HT-29 (cell line): ENCODE measurements at places on chromosomes 3 and 15. TPM values are rescaled to one million over a fixed set of nuclear protein-coding genes. Genes with fewer than 3 reads are reported as not detected.

GRCh38 chr15:84836844-84837243, 19.7 kb downstream of the ALPK3 start:
- no peak for DNase-seq

DNA sequence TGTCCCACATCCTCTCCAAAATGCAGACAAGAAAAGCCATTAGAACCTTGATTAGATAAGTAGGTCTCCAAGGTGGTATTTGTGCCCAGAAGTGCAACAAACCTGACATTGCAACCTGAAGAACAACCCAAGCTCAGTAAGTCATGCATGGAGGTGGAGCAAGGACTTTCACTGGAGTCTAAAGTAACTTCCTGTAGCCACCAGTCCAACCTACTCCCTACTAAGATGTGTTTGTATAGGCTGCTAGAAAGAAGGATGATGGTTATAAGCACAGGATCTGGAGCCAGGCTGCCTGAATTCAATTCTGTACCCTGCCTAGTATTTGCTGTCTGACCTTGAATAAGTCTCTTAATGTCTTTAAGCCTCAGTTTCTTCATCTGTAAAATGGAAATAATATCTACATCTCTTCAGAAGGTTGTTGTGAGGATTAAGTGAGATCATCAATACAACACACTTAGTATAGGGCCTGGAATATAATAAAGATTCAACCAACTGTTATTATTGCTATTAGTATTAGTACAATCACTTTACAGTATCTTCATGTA, 32.3 kb downstream of the HDC start:
- no peak for DNase-seq

- no peak for DNase-seq
These were observed 10.0 kb downstream of the LRTM1 start for GRCh38 chr3:54917862-54918261.

GRCh38 chr3:186976837-186977750, 46.8 kb downstream of the ST6GAL1 start:
- DNase-seq, result no peak

DNA sequence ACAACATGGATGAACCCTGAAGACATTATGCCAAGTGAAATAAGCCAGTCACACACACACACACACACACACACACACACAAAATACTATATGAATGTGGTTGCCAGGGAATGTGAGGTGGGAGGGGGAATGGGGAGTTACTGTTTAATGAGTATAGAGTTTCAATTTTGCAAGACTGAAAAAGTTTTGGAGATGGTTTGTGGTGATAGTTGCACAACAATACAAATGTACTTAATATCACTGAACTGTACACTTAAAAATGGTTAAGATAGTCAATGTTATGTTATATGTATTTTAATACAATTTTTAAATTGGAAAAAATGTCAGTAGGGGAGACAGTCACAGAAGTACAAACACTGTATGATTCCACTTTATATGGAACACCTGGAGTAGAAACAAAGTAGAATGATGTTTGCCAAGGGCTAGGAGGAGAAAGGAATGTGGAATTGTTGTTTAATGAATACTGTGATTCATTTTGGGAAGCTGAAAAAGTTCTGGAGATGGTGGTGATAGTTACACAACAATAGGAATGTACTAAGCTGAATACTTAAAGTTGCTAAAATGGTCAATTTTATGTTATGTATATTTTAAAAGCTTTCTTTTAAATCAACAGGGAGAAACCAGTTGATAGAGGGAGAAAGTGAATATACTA, 76.6 kb downstream of the RPL39L start:
- peak; percentile 39 for DNase-seq

- no peak for DNase-seq
These were observed 100.6 kb downstream of the OXNAD1 start for GRCh38 chr3:16365491-16366128.

- no peak for DNase-seq
These were observed 38.2 kb downstream of the PCSK6 start for GRCh38 chr15:101451266-101451799.

DNA sequence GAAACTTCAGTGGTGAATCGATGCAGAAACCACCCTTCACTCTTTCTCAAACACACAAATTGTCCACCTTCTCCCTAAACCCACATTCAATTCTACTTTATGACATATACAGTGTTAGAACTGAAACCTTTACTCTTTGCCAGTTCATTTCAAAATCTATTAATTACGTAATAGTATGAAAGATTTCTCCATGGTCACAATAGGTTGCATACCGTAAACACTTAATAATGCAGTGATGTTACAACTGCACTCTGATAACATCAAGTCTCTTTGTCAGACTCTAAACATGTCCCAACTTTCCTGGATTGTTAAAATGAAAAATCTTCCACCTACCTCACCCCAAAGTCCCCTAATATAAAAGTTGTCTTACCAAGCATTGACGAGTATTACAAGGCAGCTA, 111.8 kb upstream of the PROK2 start:
- no peak for DNase-seq

SERPINI2 gene
- not detected in 2 replicates for total RNA-seq

TMEM212 gene
- 0.05 TPM in 1 of 2 replicates, not detected in the other for total RNA-seq

LMCD1 gene
- total RNA-seq, result 4.8 and 7.5 TPM in 2 replicates

DAZL gene
- total RNA-seq, result not detected in 2 replicates

LXN gene
- total RNA-seq, result 13.0 and 14.2 TPM in 2 replicates

RPLP1 gene
- total RNA-seq, result 381 and 410 TPM in 2 replicates

LRRC34 gene
- 0.81 and 4.2 TPM in 2 replicates for total RNA-seq
